ENCODE measurements at places on chromosomes 16 and 17. TPM values are rescaled to one million over a fixed set of nuclear protein-coding genes. Genes with fewer than 3 reads are reported as not detected.

Gene IL4R
- not detected for polyA plus RNA-seq

Gene PTX4
- not detected for polyA plus RNA-seq

Gene IKZF3
- polyA plus RNA-seq: 0.10 TPM

Gene TBC1D3I
- polyA plus RNA-seq: not detected

Gene PIPOX
- 5.3 TPM for polyA plus RNA-seq

Gene KRTAP3-1
- not detected for polyA plus RNA-seq

Gene ATP2A3
- 54.6 TPM for polyA plus RNA-seq

Gene HNF1B
- not detected for polyA plus RNA-seq

Gene NLRC3
- 0.73 TPM for polyA plus RNA-seq

Gene TMEM256
- polyA plus RNA-seq: 161 TPM

Gene GPR139
- polyA plus RNA-seq: not detected

Gene TLK2
- polyA plus RNA-seq: 16.3 TPM

Gene SLC47A1
- polyA plus RNA-seq: 10.7 TPM

Gene GGA2
- 18.0 TPM for polyA plus RNA-seq

Gene CHST4
- not detected for polyA plus RNA-seq

Gene CES1
- not detected for polyA plus RNA-seq

Gene HS3ST2
- 7.6 TPM for polyA plus RNA-seq

Gene MMP15
- 4.4 TPM for polyA plus RNA-seq

Gene HID1
- polyA plus RNA-seq: 10.2 TPM

Gene ABCC6
- not detected for polyA plus RNA-seq

Gene ATAD5
- 1.0 TPM for polyA plus RNA-seq

Gene TP53TG3F
- not detected for polyA plus RNA-seq

Gene PEX12
- 11.2 TPM for polyA plus RNA-seq

Gene LRRC36
- 3.7 TPM for polyA plus RNA-seq

Gene SPAG9
- 109 TPM for polyA plus RNA-seq

Gene KRT28
- polyA plus RNA-seq: not detected

Gene SNX20
- not detected for polyA plus RNA-seq

Gene G6PC1
- polyA plus RNA-seq: not detected

Gene KRTAP2-2
- not detected for polyA plus RNA-seq

Gene ATPAF2
- polyA plus RNA-seq: 11.8 TPM

Gene KRT27
- polyA plus RNA-seq: not detected

Gene PER1
- polyA plus RNA-seq: 0.32 TPM

Gene BAHCC1
- polyA plus RNA-seq: 1.4 TPM

Gene MRM3
- polyA plus RNA-seq: 4.8 TPM

Gene PRCD
- 4.9 TPM for polyA plus RNA-seq

Gene KRT33A
- not detected for polyA plus RNA-seq

Gene TOP2A
- not detected for polyA plus RNA-seq

Gene PDPK1
- 12.5 TPM for polyA plus RNA-seq

Gene KRTAP9-2
- polyA plus RNA-seq: not detected

Gene SRCIN1
- polyA plus RNA-seq: 0.88 TPM

Gene IL34
- 1.7 TPM for polyA plus RNA-seq

Gene TRPV2
- not detected for polyA plus RNA-seq

Gene APOBR
- polyA plus RNA-seq: not detected

Gene TBC1D3E
- polyA plus RNA-seq: not detected

Data from Purkinje cell (primary cell).